ENCODE measurements at places on chromosomes 5 and 9.

DNA sequence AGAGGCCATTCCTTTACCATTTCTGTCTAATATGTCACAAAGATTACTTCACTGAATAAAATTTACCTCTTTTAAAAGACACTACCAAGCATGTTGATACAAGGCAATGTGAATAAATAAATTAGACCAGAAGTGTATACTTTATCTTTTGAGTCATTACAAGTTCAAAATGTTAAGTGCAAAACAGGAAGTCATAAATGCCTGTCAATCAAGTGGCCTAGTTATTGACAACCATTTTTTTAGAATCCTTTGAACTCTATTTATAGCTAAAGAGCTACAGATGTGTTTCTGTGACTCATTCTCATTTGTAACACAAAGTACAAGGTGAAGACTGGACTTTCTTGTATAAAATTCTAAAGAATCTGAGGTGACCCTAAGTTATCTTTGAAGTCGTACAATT, 602.7 kb upstream of the SEMA6A start:
- DNase-seq: no peak

- DNase-seq: no peak
Observed at GRCh38 chr5:159911349-159911748, 4.9 kb upstream of the ADRA1B start.

GRCh38 chr5:137462265-137462590, 36.9 kb downstream of the SPOCK1 start:
- no peak for DNase-seq

- no peak for DNase-seq
Observed at GRCh38 chr5:71662381-71662780, 56.7 kb upstream of the CARTPT start.

- no peak for DNase-seq
Observed at GRCh38 chr5:143161885-143162540, 241.5 kb downstream of the NR3C1 start.

DNA sequence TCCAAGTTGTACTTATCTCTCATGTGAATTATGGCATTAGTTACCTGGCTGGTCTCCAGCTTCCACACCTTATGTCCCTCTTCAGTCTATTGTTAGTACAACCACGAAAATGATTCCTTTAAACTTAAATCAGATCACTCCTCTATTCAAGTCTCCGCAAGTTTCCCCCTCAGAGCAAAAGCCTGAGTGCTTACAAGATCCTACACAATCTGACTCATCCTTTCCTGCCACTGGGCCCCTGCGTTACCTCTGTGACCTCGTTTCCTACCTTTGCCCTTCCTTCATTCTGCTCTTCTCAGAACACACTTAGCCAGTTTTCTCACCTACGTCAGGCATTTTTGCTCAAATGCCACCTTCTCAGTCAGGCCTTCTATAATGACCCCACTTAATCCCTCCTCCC, 45.1 kb upstream of the GLIS3 start:
- peak; percentile 28 for DNase-seq

DNA sequence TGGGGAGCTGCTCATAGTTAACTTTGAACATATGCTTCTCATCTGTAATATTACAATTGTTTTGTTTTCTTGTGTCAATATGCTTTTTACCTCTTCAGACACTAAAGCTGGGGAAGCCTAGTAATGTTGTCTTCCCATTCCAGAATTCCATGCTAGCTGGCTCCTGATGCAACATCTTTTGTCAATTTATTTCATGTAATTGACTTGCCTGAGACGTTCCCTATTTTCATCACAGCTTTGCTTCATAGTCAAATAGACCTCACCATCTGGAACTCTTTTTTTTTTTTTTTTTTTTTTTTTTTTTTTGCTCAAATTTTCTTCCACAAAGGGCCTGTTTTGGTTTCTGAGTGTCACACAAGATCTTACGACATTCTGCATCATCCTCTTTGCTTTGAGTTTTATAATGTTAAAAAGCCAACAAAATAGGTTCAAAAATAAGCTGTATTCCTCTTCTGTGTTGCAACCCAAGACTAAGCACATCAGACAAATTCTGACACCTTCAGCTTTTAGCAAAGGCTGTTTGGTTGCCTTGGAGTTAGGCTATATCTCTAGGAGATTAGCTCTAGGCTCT, 235.2 kb downstream of the NR3C1 start:
- DNase-seq: no peak

- peak; percentile 27 for DNase-seq
Observed at GRCh38 chr5:80959768-80960442, at the start of gene RASGRF2. Gene RASGRF2 (plus strand): TSS chr5:80960363. CDS start chr5:80960739, 376 bp downstream.

DNA sequence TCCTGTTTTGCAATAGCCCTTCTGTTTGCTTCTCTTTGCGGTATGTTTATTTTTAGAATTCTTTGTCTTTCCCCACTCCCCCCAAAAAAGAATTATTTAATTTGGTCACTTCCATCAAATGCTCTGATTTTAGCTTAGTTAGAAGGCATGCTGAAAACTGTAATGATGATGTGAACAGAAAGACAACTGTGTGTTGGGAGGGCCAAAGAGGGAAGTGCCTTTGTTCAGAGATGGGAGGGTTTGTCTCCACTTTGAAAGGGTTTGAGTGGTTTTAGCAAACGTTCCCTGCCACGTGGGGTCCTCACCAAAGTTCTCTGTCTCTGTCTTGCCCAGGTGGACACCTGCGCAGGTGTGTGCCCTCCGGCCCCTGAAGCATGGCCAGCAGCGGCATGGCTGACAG, 41.9 kb downstream of the SYK start:
- no peak for DNase-seq

DNA sequence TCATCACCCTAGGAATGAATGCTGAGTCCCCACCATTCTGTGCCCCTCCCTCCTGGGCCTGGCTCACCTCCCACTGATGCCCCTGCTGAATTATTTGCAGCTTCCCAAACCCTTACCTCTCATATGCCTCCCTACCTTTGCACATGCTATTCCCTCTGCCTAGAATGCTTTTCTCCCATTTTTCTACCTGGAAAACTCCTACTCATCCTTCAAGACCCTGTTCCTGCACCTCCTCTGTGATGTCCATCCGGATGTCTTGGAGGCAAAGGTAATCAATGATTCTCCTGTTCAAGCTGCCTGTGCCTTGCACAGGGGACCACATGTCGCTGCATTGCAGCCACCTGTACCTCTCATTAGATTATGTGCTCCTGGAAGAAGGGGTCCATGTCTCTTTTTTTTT, 104.8 kb upstream of the LMX1B start:
- no peak for DNase-seq

GRCh38 chr9:34659592-34660253, 2.7 kb downstream of the CCL27 start:
- no peak for DNase-seq

All from CD8-positive, alpha-beta memory T cell (primary cell).